ENCODE measurements at places on chromosomes 4 and X.

DNA sequence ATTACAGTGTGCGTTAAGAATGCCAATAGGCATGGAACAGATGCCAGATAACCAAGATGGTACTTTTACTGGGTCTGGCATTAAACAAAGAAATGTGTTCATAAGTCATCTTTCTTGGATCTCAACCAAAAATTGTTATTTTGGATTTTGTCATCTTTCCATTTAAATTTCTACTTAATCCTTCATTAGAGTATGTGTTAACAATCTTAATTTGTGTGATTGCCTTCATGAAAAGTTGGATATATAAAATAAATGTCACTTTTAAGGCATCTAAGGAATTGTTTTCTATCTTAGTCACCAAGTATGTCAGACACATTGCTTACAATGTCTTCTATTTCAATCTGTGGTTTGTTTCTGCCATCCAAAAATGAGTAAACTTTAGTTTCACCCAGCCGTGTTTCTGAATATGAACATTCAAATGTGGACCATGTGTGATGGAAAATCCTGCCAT, 87.5 kb downstream of the PALLD start:
- DNase-seq = peak; percentile 58

- peak; percentile 11 for DNase-seq
Measured at GRCh38 chr4:30948653-30949052, 228.5 kb downstream of the PCDH7 start.

DNA sequence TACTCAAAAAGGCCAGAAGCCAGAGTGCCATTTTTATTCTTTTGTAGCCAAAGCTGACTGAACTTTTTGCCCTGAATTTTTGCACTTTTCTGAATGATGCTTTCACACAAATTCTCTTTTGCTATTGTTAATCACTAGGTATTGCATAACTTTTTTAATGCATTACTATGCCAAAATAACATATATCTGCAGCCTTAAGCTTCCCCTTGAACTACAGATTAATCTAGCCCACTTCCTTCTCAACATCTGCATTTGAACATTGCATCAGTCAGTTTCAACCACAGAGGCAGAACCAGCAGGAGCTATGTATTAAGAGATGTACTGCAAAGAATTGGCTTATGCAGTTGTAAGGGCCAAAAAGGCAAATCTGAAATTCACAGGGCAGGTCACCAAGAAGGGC, 197.6 kb upstream of the GYPA start:
- DNase-seq = no peak

DNA sequence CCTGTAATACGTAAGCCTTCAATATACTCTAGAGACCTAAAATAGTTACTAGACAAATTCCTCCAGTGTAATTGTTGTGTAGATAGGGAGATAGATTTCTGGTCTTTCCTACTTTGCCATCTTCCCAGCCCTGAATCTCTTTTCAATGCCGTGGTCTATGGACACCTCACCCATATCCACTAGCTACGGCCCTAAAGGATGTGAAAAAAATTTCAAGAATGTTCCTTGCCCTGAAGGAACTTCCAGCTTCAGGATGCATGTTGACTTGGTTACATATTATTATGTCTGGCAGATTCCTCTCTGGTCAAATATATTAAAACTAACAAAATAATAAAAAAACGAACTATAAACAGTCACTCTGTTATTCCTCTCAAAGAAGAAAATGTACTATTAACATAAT, 52.4 kb upstream of the TSPAN5 start:
- peak; percentile 41 for DNase-seq

- DNase-seq = no peak
Measured at GRCh38 chr4:153524682-153525081, 58.5 kb downstream of the TMEM131L start.

Data from brain microvascular endothelial cell (primary cell).